ENCODE measurements at places on chromosomes 4 and X. TPM values are rescaled to one million over a fixed set of nuclear protein-coding genes. Genes with fewer than 3 reads are reported as not detected.

GRCh38 chr4:3176367-3177229 lies 72.4 kb upstream of the MSANTD1 start:
- no peak for DNase-seq

DNA sequence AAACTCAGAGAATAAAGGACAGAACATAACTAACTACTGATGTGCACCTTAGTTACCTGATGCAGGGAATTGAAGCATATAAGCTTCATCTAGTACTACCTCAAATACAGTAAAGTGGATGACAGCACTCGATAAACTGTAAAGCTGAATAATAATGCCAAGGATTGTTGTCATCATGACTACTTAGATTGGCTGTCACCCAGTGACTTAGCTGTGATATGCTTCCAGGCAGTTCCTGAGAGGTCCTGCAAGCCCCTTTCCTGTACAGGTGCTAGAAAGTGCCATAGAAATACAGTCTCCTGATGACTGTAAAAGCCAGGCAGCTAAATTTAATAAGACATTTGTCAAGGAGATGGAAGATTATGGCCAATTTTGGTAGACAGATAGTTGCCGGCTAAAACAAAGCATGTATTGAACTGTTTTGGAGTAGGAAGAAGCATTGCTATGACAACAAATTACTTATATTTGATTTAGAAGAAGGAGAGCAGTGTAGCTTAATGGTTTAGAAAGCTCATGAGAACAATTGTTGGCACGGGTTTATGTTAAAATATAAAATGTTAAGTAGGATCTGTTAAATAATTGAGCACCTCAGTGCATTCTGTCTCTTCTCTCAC lies 29.7 kb downstream of the TMEM164 start:
- no peak for DNase-seq

- DNase-seq = no peak
These were observed 20.2 kb downstream of the PYURF start for GRCh38 chr4:88503344-88503743.

- no peak for DNase-seq
These were observed 7.2 kb downstream of the RAB28 start for GRCh38 chr4:13476915-13477314.

GRCh38 chr4:114444211-114444610 lies 154.4 kb upstream of the UGT8 start:
- DNase-seq = no peak

DNA sequence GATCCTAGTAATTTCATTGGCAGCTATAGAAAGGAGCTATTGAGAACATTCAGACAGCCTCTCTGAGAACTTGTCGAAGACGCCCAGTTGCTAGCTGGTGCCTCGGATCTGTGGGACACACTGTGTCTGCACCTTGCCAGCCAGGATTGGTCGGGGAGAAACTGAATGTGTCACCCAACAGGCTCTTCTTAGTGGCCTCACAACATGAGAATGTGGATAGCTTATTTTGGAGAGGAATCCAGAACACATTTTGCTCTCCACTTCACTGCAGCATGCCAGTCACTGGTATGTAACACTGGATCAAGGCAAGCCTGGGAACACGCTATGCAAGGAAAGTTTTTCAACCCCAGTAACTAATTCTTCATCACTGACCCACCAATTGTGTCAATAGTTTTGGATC lies 89.5 kb upstream of the TRPC3 start:
- no peak for DNase-seq

- DNase-seq = no peak
These were observed 363.6 kb upstream of the FAM241A start for GRCh38 chr4:111781611-111782010.

- no peak for DNase-seq
These were observed 567.4 kb downstream of the INPP4B start for GRCh38 chr4:142278663-142279062.

DNA sequence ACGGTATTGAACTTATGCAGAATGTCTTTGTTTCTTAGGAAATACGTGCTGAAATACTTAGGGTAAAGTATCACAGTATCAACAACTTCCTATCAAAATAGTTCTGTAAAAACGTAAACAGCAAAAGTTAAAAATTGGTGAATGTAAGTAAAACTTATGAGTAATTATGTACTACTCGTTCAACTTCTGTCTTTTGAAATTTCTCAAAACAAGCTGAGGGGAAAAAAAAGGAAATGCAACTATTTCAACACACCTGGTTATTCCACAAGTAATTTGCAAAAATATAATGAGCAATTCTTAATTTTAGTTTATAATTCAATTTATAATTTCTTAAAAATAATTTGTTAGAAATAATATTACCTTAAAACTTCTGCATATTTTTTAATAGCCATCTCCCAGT lies 8.3 kb downstream of the PPID start:
- no peak for DNase-seq

GRCh38 chr4:148089624-148090023 lies 352.6 kb downstream of the NR3C2 start:
- no peak for DNase-seq

GRCh38 chr4:55363691-55364351 lies 17.8 kb downstream of the SRD5A3 start:
- DNase-seq = no peak

GRCh38 chr4:105633241-105633640 lies 75.2 kb downstream of the INTS12 start:
- DNase-seq = no peak

GRCh38 chr4:165953181-165953580 lies 80.1 kb downstream of the TLL1 start:
- no peak for DNase-seq

DNA sequence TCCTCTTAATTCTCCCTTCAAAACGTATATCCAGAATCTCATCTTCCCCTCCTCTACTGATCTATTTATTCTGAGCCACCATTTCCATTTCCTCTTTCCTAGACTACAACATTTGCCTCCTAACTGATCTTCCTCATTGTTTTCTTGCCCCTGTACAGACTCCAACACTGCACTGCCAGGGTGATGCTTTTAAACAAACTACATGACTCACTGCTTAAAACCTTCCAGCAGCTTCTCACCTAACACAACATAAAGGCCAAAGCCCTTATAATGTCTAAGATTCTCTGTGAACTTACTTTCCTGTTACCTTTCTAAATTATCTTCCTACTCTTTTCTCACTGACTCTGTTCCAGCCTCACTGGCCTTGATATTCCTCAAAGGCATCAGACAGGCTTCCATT lies 161.0 kb upstream of the HS3ST1 start:
- no peak for DNase-seq

- no peak for DNase-seq
These were observed 18.5 kb upstream of the NAT8L start for GRCh38 chr4:2040391-2041238.

DNA sequence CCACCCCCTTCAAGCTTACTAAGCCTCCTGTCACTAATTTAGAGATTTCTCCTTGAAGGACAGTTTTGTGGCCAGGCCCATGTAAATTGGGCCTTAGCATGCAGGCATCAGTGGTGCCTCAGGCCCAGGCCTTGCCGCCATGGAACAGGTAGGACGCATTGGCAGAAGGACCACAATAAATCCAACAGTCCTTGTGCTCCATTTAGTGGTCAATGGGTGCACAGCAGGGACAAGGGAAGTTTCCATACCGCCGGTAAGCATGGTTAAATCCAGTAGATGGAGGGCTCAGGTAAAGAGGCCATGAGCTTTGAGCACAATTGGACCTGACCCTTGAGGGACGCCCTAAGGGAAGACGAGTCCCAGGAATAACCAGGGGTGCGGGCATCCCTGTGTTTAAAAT lies 97.3 kb downstream of the UGT2B28 start:
- DNase-seq = no peak

- no peak for DNase-seq
These were observed 224.9 kb upstream of the MAD2L1 start for GRCh38 chr4:120291541-120291940.

GRCh38 chr4:138086611-138087041 lies 155.5 kb downstream of the SLC7A11 start:
- DNase-seq = no peak

GRCh38 chrX:20001588-20001987 lies 10.7 kb upstream of the BCLAF3 start:
- no peak for DNase-seq

DNA sequence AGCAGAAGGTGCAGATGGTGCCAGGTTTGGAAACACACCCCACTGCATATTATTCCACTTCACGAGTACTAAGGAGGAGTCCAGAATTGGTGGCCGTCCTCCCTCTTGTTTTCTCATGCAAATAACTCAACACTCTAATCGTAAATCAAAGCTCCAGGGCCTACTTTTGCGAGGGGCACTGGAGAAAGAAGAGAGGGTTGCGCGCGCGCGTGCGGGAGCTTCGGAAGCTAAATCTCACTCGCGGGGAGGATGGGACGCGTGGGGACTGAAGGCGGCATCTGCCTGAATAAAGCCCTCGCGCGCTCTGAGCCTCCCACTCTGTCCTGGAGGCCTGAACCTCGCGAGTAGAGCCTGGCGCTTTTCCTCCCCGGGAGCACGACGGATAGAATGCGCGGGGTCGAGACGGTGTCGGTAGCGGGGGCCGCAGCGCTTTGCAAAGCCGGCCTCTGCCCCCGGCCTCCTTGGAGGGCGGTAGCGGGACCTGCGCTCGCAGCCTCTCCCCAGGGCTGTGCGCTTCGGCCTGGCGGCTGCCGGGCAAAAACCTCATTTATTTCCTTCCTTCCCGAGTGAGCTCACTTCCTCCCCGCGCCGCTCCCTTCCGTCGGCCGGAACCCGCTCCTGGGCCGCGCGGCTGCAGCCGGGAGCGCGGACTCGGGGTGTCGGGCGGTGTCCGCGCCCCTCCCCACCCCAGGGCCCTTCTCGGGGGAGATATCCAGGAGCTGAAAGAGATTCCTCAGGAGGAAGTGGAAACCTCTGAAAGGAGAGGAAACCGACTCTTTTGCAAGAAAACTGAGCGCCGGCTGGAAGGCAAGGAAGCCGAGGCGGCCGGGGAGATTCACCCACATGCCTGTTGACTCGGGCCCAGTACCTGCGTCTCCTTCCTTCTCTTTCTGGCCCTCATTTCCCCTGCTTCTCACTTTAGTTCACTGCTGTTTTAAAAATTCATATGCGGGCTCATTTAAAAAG lies 20.7 kb downstream of the HAND2 start:
- DNase-seq = no peak

DNA sequence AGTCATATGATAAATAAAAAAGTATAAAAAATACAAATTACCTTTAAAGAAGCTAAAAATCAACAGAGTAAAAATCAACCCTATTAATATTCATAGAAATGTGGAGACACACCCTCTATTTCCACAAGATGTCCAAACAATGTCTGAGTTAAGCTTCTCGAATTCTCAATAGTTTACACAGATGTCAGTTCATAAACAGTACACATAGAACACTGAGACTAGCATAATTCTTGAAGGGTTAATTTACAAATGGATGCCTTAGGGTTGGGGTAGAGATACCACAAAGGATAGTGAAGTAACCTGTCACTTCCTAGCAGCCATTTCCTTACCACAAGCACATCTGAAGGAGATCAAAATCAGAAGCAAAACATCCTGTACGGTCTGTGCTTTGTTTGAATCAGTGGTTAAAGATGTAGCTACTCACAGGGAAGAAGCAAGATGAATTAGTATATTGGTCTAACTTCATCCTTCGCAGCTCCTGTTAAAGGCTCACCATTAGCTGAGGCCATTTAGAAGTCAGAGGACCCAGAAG lies 2393.9 kb downstream of the ARAP2 start:
- no peak for DNase-seq

- DNase-seq = no peak
These were observed 349.3 kb upstream of the GALNT7 start for GRCh38 chr4:172819353-172819752.

DNA sequence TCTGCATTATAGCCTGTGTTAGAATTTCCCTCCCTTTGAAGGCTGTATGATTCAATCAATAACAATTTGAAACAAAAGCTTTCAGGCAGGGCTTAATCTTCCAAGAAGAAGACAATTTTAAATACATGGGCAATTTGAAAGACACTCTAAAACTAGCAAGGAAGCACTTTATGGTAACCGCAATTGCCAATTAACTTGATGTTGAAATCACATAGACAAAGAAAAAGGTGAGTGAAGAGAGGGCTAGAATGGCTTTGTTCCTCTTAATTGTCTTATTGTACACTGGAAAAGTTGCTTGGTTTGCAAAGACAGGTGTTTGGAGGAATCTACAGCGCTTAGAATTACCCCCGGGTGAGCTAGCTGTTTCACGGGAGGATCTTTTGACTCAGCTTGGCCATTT lies 74.4 kb upstream of the PRKX start:
- DNase-seq = no peak

GRCh38 chr4:184444215-184444952 lies 30.0 kb downstream of the IRF2 start:
- DNase-seq = no peak

The CC2D2A gene
- 3.6 TPM for total RNA-seq

The XKRX gene
- total RNA-seq = 0.21 TPM

The FGB gene
- 2.0 TPM for total RNA-seq

The SLC4A4 gene
- total RNA-seq = 0.26 TPM

The GUCY1A1 gene
- total RNA-seq = 0.57 TPM

The N4BP2 gene
- total RNA-seq = 8.5 TPM

The ANKRD17 gene
- total RNA-seq = 38.5 TPM

The APOOL gene
- 28.1 TPM for total RNA-seq

The MECP2 gene
- 88.9 TPM for total RNA-seq

The F9 gene
- 0.08 TPM for total RNA-seq

The TENM3 gene
- 0.95 TPM for total RNA-seq

The XAGE2 gene
- not detected for total RNA-seq

The CFI gene
- 0.33 TPM for total RNA-seq

The STAP1 gene
- total RNA-seq = not detected

The PF4V1 gene
- 0.51 TPM for total RNA-seq

The OTC gene
- not detected for total RNA-seq
